ENCODE measurements at places on chromosomes 3 and 15. TPM values are rescaled to one million over a fixed set of nuclear protein-coding genes. Genes with fewer than 3 reads are reported as not detected.

Gene SUCNR1
- not detected for total RNA-seq

Gene RASGRF1
- total RNA-seq = 6.0 TPM

Gene PSMD6
- total RNA-seq = 52.0 TPM

Gene P2RY13
- not detected for total RNA-seq

Gene WDR72
- total RNA-seq = 1.8 TPM

Gene CYP1A2
- total RNA-seq = not detected

Gene ACVR2B
- 11.0 TPM for total RNA-seq

Gene EMC7
- 33.9 TPM for total RNA-seq

Gene AGBL1
- total RNA-seq = not detected

Gene FETUB
- not detected for total RNA-seq

Gene TTLL13
- 0.96 TPM for total RNA-seq

All from PC-9 (cell line).